ENCODE measurements at places on chromosomes 6 and 20. TPM values are rescaled to one million over a fixed set of nuclear protein-coding genes. Genes with fewer than 3 reads are reported as not detected.

DNA sequence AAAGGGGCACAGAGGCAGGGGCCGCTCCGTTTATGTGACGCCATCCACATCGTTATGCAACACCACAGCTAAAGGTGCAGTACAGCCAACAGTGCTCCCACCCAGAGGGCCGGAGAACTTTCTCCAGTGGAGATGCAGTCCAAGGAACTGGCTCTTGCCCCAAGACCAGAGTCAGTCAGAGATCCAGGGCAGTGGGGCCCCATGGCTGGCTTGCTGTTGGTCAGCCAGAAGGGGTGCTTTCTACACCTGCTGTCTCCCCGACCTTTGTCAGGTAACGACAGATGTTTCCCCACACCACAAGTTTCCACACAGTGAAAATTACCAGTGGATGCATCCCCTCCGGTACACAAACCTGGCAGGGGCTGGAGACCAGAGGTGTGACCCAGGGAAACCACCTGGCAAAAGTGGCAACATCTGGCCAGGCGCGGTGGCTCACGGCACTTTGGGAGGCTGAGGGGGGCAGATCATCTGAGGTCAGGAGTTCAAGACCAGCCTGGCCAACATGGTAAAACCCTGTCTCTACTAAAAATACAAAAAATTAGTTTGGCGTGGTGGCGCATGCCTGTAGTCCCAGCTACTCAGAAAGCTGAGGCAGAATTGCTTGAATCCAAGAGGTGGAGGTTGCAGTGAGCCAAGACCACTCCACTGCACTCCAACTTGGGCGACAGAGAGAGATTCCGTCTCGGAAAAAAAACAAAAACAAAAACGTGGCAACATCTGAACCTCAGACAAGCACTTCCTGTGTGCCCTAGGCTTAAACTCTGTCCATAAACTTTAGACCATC is 34.9 kb downstream of the UBE2V1 start:
- peaks cover 23% of the 10 kb centered on the region for H3K36me3 ChIP-seq
- no peaks in the 10 kb centered on the region for H3K27me3 ChIP-seq
- H3K4me3 ChIP-seq: no peak overlapping the region

GRCh38 chr6:84635081-84635761 is 129.2 kb downstream of the TBX18 start:
- H3K27me3 ChIP-seq: no peaks in the 10 kb centered on the region
- no peaks in the 10 kb centered on the region for H3K4me1 ChIP-seq
- H3K4me3 ChIP-seq: no peak overlapping the region

DNA sequence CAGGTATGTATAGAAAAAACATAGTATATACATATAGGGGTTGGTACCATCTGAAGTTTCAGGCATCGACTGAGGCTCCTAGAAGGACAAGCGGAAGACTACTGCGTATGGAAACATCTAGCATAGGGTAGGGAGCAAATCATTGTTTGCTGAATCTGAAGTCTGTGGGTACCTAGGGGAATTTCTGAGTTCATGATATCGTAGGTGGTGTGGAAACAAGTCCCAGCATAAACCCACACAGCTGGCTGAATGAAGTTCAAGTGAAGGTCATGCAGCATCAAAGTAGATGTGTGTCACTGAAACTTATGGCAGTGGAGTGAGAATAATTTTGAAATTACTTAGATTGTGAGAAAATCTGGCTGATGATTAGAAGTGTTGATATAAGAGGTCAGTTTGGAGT is 39.4 kb downstream of the MAP7 start:
- no peak for DNase-seq
- no peaks in the 10 kb centered on the region for H3K36me3 ChIP-seq
- peaks cover 4% of the 10 kb centered on the region for H3K4me1 ChIP-seq
- no peak overlapping the region for H3K4me3 ChIP-seq

PLCB4 gene
- total RNA-seq: 12.4 TPM

- peaks cover 13% of the 10 kb centered on the region for H3K4me1 ChIP-seq
- H3K36me3 ChIP-seq: peaks cover 35% of the 10 kb centered on the region
- DNase-seq: no peak
- H3K4me3 ChIP-seq: no peak overlapping the region
- H3K27me3 ChIP-seq: no peaks in the 10 kb centered on the region
- H3K27ac ChIP-seq: no peak overlapping the region
Measured at GRCh38 chr20:58271606-58272351, 37.7 kb upstream of the RAB22A start.

- no peak within 1 kb of the TSS for H3K27ac ChIP-seq
- H3K27me3 ChIP-seq: peaks cover 48% of the 10 kb centered on the region
- H3K4me1 ChIP-seq: peaks cover 25% of the 10 kb centered on the region
Measured at GRCh38 chr6:41638002-41638934, at the start of gene MDFI. Gene MDFI, plus strand, starts transcription at chr6:41638468. Its CDS starts 282 bp downstream, at chr6:41638750.

GRCh38 chr6:149323925-149324324 is 6.4 kb downstream of the TAB2 start:
- H3K36me3 ChIP-seq: no peaks in the 10 kb centered on the region
- no peak for DNase-seq
- peak overlapping the region; percentile 99 for H3K27ac ChIP-seq
- H3K4me3 ChIP-seq: no peak overlapping the region

DNA sequence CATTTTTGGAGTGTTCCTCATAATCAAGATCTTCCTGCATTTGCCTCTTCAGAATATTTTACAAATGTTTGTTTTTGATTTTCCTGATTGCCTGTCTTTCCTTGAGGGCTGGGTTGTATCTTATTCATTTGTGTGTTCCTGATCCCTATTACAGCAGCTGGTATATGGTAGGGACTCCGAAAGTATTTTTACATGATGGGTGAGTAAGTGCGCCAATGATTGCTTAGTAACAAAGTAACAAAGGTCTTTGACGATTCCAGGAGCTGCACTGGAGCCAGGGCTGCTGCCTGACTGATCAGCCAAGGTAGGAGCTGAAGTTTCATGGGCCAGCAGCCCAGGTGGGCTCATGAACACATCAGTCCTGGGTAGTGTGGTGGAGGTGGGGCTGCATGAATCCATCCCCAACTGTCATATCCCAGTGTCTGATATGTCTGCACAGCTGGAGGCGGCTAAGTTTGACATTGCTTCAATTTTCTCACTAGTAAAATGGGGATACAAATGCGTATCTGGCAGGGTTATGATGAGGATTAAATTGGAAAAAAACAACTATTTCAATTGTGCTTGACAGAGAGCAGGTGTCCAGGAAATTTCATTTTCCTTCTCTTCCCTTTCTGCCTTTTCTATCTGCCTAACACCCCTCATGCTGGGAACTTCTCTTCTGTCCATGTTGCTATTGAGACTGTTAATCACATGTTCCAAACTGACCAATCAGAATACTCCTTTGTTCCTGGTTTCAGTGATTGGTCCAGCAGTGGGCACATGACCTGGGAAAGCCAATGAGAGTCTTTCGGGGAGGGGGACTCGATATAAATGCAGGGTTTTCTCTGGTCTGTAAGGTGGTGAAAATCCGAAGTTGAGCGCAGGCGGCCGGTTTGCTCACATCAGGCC is 90.7 kb downstream of the CDH26 start:
- no peak overlapping the region for H3K27ac ChIP-seq
- no peaks in the 10 kb centered on the region for H3K4me1 ChIP-seq
- peaks cover 7% of the 10 kb centered on the region for H3K27me3 ChIP-seq
- H3K36me3 ChIP-seq: no peaks in the 10 kb centered on the region
- DNase-seq: no peak

- H3K4me1 ChIP-seq: peaks cover 19% of the 10 kb centered on the region
- no peak overlapping the region for H3K4me3 ChIP-seq
- no peaks in the 10 kb centered on the region for H3K36me3 ChIP-seq
Measured at GRCh38 chr6:148775161-148775560, 28.3 kb downstream of the UST start.

- no peaks in the 10 kb centered on the region for H3K4me1 ChIP-seq
- peak; percentile 60 for DNase-seq
- no peaks in the 10 kb centered on the region for H3K27me3 ChIP-seq
- H3K27ac ChIP-seq: peak overlapping the region; percentile 82
- H3K4me3 ChIP-seq: no peak overlapping the region
Measured at GRCh38 chr6:13760307-13761304, 49.0 kb upstream of the RANBP9 start.

DNA sequence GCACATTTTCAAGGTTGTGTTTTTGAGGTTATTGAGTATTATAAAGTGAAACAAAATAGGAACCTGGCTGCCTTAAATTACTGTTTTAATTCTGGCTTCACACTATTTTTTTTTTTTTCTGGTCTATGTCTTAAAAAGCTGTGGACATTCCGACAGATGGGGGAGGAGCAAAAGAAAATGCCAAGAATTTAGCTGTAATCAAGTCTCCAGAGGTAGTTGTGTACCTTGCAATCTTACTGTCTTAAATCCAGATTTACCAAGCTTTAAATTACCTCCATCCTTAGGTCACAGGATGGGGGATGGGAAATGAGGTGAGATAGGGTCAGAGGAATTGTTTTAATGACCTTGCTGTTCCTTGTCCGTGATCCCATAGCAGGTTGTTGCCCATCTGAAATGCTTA is 182.8 kb downstream of the UTRN start:
- H3K36me3 ChIP-seq: no peaks in the 10 kb centered on the region
- H3K4me3 ChIP-seq: no peak overlapping the region
- no peak overlapping the region for H3K27ac ChIP-seq
- no peaks in the 10 kb centered on the region for H3K4me1 ChIP-seq
- H3K27me3 ChIP-seq: no peaks in the 10 kb centered on the region

Measured in sigmoid colon (tissue), 7 donors.